Anterior cingulate cortex (tissue), 58 donors: ENCODE measurements at places on chromosomes 6 and 20.

DNA sequence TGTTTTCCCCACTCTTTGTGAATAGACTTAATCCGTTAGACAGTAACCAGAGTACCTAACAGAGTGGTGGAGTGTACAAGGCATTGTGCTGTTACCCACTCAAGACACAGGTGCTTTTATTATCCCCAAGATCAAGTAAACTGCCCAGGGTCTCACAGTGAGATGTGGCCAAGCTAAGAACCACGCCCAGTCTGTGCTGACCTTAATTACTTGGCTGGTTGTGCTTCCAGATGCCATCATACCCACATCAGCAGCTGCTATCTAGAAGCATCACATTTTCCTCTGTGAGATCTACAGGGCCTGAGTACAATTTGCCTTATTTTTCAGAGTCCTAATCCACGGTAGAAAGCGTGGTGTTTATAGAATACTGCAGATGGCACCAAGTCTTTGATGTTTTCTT, 70.3 kb downstream of the GFRA4 start:
- no peak for DNase-seq

DNA sequence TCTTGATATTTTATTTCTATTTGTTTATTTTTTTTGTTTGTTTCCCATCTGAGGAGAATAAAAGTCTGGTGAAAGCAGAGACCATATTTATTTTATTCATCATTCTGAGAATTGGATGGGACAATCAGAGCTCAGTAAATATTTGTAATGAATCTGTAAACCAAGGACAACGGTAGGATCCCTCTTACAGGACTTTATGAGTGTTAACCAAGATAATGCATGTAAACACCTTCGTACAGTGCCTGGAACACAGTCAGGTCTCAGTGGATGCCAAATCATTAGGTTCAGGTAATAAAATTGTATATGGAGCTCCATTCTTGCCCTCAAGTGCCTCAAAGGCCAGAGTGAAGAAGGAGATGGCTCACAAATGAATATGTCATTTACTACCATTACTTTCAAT, 288.7 kb downstream of the PAX1 start:
- no peak for DNase-seq

DNA sequence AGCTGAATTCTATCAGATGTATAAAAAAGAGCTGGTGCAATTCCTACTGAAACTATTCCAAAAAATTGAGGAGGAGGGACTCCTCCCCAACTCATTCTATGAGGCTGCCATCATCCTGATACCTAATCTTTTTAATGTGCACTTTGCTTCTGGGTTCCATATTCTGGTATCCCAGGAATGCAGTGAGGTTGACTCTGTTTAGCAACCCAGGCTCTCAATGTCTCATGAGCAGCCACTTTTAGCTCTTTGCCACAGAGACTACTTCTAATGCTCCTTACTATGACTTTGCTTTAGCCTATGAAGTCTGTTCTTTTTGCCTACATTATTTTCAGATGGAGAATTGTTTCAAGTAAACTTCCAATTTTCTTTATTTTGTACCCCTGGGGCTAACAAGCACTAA, 185.5 kb upstream of the NRSN1 start:
- DNase-seq = no peak

DNA sequence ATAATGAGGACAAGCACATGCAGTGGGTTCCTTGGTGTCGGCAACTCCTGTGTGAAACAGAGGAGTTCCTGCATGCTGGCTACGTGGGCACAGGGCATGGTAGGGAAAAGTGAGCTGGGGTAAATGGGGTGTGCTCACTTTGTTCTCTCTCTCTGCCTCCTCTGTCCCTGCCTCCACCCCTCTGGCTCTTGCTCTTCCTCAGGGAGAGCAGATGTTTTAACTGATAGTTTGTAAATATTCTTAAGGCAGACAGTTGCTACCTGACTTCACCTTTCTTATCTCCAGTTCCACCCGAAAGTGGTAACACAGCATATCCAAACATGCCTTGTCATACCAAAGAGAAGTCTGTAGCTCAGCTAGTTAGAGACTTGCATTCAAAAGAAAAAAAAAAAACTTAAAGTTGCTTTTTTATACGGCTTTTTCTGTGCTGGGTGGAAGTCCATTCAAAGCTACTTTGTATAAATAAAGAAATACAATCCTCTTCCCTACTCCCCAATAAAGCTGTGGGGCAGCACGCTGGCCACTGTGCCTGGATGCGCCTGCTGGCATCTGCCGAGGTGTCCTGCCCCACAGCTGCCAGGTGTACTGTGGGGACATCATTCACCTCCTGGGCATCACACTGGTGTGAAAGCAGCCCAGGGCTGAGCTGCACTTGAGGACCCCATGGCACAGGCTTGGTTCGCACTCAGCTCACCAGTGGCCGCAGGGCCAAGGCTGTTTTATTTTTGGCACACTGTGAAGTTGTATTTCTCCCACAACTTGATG, 93.6 kb downstream of the FOXC1 start:
- no peak for DNase-seq

- no peak for DNase-seq
Measured at GRCh38 chr6:108742041-108742440, 106.2 kb upstream of the ARMC2 start.

DNA sequence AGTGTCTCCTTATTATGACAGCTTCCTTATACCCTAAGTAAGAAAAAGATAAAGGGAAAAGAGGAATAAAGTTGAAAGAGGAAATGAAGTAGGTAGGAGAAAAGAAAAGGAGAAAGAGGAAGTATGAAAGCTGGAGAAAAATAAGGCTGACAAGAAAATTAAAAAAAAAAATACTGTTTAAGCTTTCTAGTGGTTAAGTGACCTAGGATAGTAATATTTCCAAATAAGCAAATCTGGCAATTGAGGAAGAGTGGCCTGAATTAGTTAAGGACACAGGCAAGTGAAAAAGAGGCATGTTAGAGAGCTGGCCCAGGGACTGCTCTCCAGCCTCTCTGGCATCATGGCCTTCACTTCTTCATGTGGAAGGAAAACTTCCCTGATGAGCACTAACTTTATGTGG, 76.5 kb upstream of the ADGRF1 start:
- DNase-seq = no peak

- DNase-seq = no peak
Measured at GRCh38 chr20:23152308-23152892, 66.3 kb upstream of the CD93 start.

DNA sequence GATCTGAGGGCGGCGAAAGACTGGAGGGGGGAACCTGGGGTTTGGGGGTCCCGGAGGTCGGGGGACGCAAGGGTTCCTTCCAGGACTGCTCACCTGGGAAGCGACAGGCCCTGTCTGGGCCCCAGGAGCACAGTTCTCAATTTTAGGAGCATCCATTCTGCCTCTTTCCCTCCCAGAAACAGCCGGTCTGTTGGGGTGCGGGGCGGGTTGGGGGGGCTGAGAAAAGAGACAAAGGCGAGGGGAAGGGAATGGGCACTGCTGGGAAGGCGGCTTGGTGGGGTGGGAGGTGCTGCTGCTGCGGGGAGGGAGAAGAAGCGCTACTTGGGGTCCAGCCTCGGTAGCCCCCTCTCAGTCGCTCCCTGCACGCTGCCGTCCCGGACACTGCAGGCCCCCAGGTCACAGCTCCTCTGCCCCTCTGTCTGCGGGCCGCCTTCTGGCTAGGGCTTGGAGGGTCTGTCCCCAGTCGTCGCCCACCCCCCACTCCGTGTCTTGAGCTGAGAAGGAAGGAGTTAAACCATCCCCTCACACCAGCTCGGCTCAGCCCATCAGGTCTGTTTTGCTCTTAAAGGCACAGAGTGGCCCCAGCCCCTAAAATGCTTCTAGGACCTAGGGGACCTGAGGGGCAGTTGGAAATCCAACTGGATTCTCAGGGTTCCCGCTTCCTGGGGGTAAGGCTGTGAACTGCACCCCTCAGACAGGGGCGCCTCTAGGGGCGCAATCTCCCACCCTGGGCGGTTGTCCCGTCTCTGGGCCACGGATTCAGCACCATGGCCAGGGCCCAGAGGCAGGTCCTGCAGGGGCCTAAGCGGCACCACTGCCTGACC, 690 bp downstream of the GDAP1L1 start:
- DNase-seq = no peak
